Fibroblast of mammary gland (primary cell): ENCODE measurements at places on chromosomes 7 and 10.
A peak's percentile ranks its signal among the peaks of the same experiment; 100 is the strongest.

DNA sequence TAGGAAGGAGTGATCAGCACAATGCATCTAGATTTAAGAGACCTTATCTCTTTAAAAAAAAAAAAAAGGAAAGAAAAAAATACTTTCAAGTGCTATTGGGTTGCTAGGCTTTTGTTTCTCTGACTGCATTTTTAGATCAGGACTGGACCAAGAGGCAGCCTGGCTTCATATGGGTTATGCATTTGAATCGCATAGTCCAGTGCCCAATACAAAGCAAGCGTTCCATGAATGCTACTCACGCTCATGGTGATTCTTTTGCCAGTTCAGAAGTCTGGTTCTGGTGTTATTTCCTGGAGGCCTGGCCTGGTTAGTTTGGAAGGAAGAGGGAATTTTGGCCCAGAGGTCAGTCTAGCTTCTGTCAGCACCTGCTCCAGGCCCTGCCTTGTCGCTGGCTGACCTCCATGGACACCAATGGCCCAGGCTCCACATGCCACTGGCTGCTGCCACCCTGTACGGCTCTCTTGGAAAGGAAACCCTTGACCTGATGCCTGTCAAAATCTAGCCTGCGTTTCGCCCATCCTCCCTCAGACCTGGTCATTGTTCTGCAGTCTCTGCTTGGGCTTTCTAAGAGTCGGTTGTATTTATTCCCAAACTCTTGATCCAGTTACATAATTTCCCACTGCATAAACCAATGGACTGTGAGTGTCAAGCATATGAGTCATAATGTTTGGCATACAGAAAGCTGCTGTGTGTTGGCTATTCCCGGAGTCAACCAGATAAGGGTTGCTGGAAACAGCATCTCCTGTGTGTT, 74.3 kb upstream of the MKX start:
- DNase-seq = peak; percentile 65

GRCh38 chr10:14904316-14904732, 25.7 kb downstream of the SUV39H2 start:
- DNase-seq = peak; percentile 42

DNA sequence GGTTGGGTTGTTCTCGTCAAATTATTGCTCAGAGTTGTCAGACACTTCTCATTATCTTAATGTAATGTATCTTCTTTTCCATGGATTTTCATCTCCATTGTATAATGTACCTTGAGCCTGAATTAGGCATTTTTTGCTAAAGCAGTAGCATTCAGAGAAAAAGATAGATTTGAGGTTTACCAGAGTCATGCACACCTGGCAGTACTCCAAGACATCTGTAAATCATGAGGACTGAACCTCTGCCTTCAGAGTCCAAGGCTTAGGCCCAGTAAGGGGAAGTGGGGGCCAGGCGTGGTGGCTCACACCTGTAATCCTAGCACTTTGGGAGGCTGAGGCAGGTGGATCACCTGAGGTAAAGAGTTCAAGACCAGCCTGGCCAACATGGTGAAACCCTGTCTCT, 624.3 kb upstream of the MBL2 start:
- DNase-seq = peak; percentile 25

DNA sequence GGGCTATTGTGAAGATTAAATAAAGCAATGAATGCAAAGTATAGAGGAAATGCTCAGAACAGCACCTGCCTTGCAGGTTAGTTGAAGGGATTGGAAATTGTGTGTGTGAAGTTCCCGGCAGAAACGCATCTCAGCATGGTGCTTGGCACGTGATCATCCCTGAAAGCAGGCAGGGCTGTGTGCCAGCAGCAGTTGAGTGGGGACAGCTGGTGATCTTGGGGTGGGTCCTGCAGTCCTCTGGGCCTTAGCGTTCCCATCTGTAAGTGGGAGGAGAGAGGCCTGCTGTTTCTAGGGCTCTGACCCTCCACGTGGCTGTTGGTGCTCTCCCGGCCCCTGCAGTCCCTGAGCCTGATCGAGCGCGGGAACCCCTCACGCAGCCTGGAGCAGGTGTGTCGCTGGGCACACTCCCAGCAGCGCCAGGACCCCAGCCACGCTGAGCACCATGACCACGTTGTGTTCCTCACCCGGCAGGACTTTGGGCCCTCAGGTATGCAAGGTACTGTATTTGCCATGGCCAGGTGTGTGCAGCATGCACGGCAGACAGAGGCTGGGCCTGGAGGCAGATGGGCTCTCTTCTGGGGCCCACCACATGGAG, 55.3 kb downstream of the TBATA start:
- DNase-seq = no peak

DNA sequence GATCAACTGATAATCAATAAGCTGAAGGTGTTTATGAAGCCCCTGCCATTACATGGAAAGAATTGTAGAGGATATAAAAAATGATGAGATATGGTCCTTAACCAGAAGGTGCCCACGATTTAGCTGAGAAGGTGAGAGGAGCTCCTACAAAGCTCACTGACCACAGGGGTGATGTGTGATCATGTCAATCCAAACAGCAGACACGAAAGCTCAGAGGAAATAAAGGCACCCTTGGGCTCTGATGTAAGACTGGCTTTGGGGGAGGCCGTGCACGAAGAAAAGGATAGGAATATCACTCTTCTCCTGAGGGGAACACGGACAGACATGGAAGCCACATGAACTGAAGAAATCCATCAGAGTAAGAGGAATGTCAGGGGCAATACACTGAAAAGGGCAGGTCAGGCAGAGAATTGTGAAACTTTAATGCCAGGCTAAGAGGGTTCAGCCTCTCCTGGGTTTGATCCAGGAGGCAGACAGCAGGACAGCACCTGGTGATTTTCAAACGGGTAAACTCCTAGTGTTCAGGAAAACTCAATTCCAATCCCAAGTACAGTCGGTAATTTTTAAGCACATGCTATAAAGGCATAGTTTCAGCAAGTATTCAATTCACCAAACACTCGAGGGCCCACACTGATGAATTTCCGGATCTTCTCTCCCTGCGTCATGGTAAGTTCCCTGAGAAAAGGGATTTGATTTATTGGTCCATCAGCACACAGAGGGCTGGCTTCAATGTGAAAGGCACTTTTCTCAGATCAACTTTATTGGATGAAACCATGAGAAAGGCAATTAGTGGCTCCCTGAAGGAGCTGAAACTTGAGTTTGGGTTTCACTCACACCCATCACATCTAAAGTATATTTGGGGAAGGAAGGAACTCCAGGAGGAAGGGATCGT, 163.8 kb downstream of the PRPF18 start:
- DNase-seq = no peak
